ENCODE measurements at places on chromosomes 11 and 22.

DNA sequence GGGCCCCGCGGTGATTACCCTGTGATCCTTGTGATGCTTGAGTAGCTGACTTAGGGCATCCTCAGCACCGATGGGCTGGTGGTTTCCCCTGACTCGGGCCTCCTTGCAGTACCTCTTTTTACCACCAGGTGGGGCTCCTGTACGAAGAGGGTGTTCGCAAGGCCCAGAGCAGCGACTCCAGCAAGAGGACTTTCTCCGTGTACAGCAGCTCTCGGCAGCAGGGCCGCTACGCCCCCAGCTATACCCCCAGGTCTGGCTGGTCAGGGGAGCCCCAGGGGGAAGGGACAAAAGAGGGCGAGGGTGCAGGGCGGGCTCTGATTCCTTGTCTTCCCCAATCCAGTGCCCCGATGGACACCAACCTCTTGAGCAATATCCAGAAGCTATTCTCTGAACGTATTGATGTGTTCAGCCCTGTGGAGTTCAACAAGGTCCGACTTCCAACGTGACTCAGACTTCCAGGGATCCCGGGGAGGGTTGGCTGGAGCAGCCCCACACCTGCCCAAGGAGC is 1.3 kb upstream of the TM7SF2 start:
- DNase-seq = peak; percentile 86

- DNase-seq = no peak
These were observed 397.1 kb downstream of the MN1 start for GRCh38 chr22:27404441-27404840.

DNA sequence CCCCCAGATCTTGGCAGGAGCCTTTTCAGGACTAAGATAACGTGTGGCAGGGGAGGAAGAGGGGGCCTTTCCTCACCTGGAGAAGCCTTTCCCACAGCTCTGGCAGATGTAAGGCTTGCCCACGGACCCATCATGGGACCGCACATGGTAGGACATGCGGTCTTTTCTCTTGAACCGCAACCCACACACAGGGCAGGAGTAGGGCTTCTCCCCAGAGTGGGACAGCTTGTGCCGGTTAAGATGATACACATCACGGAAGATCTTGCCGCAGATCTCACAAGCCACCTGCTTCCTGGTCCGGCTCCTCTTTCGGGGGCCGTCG is 1.9 kb downstream of the PATZ1 start:
- DNase-seq = no peak

DNA sequence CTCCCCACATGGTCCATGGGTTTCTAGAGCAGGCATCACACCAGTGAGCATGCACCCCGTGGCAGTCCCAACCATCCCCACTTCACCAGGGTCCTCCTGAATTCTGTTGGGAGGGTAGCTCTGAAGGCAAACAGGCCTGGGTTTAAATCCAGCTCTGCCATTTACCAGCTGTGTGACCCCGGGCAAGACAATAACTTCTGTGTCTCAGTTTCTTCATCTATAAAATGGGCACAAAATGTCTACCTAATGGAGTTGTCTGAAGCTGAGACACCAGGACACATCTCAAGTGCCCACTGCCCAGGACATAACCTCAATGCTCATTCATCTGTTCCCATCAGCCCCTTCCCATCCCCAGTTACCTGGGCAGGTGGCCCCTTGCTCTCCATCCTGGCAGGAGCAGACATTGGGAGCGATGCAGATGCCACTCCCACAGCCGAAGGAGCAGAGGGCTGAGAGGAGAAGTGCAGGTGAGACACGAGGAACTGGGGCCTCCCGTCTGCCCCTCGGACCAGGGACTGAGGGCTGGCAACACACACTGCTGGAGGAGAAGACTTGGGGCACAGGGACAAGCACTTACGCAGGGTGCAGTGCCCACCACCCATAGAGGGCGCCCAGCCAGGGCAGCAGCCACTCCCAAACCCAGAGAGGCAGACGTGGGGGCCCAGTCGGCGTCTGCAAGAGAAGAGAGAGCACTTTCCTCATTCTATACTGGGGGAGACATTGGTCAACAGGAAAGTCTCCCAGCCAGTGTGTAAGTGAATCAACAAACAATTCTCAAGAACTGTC is 4.0 kb downstream of the VWCE start:
- DNase-seq = no peak

GRCh38 chr11:101487775-101488174 is 96.0 kb downstream of the TRPC6 start:
- DNase-seq = no peak

DNA sequence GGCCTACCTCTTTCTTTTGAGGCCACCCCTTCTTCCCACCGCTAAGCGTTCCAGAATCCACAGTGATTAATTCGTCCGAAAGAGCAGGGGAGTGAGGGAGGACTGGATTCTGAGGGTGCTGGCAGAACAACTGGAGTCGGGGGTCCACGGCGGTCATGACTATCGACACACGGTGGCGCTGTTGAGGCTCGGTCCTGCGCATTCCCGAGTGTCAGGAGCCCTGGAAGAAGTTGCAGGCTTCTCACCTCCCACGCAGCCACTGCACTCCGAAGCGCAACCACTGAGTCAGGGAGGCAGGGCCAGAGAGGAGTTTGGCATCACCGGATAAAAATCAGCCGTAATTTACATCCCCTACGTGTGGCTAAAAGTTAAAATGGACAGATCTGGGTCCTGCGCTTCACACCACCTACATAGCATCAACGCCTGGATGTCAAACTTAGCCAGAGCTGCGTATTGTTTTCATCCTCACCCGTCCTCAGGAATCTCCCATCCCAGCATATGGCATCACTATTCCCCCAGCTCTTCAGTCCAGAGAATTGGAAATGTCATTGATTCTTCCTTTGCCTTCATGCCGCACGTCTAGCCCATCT is 10.7 kb upstream of the CTSF start:
- peak; percentile 43 for DNase-seq

GRCh38 chr22:38218661-38219622 is 17.1 kb downstream of the MAFF start:
- DNase-seq = no peak

- DNase-seq = no peak
These were observed 8.5 kb downstream of the ELFN2 start for GRCh38 chr22:37418627-37419369.

DNA sequence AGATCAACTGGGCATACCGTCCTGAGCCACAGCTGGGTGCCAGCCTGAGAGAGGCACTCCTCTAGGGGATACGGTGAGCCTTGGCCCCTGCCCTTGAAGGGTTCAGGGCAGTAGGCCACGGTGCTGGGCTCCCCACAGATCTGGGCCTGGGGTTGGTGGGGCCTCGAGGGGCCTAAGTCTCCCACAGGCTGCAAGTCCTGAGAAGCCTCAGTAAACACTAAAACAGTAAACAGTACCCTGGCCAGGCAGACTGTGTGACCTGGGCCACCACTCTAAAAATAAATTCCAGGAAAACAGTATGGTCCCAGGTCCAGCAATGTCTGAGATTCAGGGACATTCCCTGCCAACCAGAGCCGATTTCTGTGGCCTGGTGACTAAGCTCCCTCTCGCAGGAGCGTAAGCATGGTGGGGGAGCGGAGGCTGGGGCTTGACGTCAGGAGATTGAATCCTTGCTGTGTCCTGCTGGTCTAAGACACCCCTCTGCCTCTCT is 2.3 kb upstream of the RHOD start:
- no peak for DNase-seq

DNA sequence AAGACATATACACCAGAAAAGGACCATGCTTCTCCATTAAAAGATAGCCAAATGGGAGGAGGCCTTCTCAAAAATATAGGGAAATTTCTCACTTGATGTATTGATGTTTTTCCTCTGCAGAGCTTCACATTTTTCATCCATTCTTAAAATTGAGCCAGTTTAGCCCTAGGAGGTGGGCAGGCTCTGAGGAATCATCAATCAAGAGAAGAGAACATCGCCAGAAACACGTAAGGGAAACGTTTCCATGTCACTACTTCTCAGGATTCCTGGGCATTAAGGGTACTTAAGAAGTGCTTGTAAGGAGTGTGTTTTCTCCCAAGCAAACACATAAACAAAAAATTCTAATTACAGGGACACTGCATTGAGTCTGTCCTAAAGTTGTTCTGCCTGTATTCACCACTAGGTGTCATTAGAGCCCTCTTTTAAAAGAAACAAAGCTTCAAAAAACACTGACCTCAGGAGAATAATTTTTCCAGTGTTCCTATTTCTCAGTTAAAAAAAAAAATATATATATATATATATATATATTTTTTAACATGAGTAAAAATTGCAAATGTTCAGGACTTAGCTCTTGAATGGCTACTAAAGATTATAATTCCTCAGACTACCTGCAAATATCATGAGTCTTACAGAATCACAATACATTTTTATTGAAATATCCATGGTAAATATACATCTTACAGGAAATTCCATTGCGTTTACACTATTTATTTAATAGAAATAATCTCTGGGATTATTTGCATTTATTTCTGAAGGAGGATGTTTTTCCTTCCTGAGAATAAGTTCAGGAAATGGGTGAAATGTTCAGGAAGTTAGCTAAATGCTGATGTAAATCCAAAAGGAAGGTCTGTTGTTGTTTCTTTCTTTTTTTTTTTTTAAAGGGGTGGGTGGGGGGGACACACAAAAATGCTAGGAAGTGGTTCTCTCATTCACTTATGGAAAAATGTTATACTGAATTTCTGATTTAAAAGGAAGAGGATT is 16.0 kb downstream of the FZD4 start:
- no peak for DNase-seq

GRCh38 chr11:43803766-43804165 is 76.9 kb upstream of the ALKBH3 start:
- DNase-seq = no peak

DNA sequence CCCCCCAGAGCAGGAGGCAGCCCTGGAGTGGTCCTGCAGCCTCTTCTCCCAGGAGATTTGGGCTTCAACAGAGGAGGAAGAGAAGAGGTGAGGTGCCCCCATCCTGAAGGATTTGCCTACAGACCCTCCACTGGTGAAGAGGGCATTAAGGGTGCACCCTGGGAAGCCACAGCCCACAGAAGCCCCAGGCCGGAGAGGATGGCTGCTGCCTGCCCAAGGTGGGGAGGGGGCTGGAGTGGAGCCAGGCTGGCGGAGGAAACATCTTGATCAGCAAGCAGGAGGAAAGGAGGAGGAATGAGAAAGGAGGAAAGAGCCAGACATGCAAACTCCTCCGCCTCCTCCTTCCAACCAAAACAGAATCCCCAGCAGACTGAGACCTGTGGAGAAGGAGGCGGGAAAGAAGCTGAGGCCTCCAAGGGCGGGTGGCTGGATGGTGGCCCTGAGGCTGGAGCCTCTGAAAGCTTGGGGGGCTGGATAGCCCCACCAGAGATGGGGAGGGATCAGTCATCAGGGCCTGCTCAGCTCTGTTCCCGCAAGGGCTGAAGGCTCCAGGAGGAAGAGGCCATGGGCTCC is 31.3 kb downstream of the ARRB1 start:
- no peak for DNase-seq

DNA sequence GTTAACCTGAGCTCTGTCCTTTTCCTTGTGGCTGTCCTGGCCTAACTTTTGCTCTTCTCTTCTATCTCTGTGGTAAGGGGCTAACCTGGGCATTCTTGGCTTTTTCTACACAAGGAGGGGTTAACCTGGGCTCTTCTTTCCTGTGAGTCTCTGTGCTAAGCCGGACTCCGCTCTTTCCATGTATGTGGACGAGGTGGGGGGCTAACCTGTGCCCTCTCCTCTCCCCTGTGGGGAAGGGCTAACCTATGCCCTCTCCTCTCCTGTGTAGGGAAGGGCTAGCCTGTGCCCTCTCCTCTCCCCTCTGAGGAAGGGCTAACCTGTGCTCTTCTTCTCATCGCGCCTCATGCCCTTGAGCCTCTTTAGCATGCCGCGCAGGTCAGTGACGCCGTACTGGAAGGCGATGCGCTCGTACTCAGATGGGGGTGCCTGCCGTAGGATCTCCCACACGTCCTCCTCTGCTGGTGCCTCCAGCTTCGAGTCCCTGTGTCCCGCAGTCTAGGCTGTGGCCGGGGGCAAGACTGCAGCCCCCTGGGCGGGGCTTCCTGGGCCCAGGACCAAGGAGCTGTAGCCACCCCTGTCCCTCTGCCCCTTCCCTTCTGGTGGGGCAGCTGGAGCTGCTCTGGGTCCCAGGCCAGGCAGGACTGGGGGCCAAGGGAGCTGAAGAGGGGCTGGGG is 6.5 kb downstream of the MYBPC3 start:
- no peak for DNase-seq

GRCh38 chr11:1691878-1692707 is 4.9 kb upstream of the KRTAP5-6 start:
- DNase-seq = no peak

DNA sequence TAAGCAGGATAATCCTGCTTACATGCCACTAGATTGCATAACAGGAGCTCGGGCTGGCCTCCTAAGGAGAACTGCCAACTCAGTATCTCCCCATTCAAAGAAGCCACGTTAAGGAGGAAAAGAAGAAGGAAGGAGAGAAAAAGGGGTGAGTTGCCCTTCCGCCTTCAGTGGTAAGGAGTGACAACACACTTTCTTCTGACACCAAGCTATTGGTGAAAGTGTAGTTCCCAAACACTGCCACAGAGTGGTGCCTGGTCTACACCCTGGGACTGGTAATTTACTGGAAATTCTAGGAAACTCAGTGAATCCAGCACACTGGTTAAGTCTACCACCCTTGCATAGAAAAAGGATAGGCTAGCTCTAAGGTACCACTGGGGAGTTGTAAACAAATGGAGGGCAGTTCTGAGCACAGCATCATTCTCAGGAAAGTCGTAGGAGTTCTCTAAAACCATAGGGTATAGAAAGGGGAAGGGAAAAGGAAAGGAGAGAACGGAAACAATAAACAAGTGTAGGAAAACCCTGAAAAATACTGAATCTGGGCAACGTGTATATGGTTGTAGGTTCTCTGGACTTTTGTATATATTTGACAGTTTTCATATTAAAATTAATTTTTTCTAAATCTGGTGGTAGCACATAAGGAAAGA is 58.2 kb downstream of the RRAS2 start:
- peak; percentile 82 for DNase-seq

- no peak for DNase-seq
These were observed 238.0 kb upstream of the PLET1 start for GRCh38 chr11:112498701-112499100.

- no peak for DNase-seq
These were observed 22.8 kb upstream of the TRIM21 start for GRCh38 chr11:4416306-4416705.

GRCh38 chr22:33678523-33678922 is 241.8 kb downstream of the LARGE1 start:
- no peak for DNase-seq

- peak; percentile 6 for DNase-seq
These were observed 131.9 kb downstream of the WNT11 start for GRCh38 chr11:76074148-76075095.

DNA sequence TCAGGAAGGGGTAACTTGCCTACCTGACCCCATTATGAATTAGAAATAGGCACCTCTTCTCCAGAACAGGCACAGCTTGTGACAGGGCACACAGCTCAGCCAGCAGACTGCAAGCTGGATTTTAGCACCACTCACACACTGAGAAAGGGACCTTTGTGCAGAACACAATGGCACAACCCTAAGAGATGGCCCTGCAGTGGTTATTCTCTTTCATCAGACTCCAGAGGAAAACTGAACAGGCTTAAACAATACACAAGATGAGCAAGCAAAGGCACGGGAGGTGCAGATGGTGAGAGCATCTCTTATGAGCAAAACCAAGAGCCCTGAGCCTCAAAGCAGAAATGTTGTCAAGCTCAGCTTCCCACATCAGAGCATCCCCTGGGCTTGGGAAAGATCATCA is 93.8 kb upstream of the LRRC55 start:
- DNase-seq = no peak

GRCh38 chr11:46391186-46391577 is 394 bp downstream of the CHRM4 start:
- DNase-seq = no peak

Data from bone marrow (tissue), 2 donors.